MM.1S (cell line): ENCODE measurements at places on chromosomes 7 and 10.

- DNase-seq = peak; percentile 64
Observed at GRCh38 chr10:75211007-75211691, 553 bp downstream of the VDAC2 start.

GRCh38 chr10:121288864-121289661, 309.2 kb downstream of the FGFR2 start:
- no peak for DNase-seq

- no peak for DNase-seq
Observed at GRCh38 chr7:11829954-11830353, 2.0 kb downstream of the THSD7A start.

GRCh38 chr7:141158561-141158960, 84.7 kb downstream of the TMEM178B start:
- DNase-seq = peak; percentile 71

DNA sequence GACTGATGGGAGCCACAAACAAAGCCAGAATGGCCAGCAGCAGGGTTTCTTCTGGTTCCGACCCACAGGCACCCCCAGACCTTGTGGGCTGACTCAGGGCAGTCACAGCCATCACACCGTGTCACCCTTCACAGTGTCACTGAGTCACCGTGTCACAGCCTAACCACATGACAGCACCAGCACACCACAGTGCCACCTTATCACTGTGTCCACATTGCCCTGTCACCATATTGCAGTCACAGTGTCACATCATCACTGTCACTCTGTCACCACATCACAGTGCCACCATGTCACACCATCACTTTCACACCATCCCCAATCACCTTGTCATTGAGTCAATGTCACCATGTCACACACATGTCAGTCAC, 77.0 kb downstream of the OAT start:
- no peak for DNase-seq

DNA sequence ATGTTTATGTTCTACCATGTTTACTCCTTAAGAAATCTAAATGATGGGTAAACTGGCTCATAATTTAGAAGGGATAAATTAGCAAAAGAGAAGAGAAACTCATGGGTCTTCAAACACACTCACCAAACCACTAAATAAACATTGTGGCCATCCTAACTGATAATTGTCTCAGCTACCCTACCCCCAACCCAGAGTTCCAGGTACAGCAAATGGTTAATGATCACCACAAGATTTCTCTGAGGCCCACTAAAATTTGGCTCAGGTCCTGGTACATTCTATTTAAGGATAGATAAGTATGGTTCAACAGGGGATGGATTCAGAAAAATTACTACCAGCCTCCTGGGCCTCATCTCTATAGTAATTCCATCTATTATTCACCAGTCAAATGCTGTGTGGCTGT, 21.4 kb downstream of the SLC25A13 start:
- no peak for DNase-seq

DNA sequence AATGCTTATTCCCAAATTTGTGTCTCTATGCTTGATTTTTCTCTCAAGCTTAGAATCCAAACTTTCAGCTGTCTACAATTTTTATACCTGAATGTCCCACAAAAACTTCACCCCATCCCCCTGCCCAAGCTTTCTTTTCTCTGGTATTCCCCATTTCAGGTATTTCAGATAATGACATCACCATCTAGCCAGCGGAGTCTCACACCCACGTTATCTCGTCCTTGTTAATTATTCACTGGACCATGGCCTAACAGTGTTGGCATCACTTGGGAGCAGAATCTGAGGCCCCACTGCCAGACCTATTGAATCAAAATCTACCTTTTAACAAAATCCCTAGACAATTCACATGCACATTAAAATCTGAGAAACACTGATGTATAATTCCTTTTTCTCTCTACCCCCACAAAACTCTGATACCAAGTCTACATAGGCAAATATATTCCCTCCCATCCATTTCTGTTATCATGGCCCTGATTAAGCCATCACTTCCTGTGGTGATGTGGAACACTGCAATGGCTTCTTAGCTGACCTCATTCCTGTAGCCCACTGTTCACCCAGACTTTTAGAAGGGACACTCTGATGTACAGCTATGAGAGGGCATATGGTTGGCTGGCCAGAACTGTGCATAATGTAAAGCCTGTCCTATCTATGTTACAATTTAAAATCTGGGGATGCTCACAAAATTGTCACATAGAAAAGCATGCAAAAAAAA, 31.4 kb downstream of the ZNF438 start:
- DNase-seq = no peak

- no peak for DNase-seq
Observed at GRCh38 chr7:33554576-33554975, 350.8 kb upstream of the BMPER start.

DNA sequence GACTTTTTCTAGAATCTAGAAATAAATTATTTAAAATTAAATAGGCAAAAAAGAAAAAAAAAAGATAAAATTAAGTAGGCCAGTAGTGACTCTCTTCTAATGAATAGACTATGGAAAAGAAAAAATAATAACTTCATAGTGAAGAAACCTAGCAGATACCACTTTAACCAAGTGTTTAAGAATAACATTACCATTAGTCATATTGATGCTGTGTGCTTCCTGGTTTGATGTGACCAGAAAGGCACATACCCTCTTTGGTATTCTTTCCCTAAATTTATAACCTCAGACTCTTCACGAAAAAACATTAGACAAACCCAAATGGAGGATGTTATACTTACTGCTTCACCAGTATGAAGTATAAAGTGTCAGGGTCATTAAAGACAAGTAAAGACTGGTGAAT, 42.6 kb downstream of the KIF20B start:
- DNase-seq = no peak

DNA sequence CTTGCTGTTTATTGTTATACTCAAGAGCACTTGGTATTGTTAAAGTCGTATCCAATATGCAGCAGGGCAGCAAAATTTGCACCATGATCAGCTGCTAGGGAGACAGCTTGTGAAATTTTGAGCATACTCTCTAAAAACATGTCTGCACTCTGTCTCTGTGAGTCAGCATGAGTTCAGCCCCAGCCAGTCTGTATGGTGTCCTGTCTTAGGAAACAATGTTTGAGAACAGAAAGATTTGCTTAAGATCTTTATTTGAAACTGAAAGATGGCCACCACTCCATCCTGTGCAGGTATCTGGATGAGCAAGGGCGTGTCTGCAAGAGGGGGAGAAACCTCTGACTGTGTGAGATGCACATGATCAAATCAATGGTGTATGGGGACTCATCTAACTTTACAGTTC, 97.1 kb downstream of the GNAI1 start:
- DNase-seq = peak; percentile 18

DNA sequence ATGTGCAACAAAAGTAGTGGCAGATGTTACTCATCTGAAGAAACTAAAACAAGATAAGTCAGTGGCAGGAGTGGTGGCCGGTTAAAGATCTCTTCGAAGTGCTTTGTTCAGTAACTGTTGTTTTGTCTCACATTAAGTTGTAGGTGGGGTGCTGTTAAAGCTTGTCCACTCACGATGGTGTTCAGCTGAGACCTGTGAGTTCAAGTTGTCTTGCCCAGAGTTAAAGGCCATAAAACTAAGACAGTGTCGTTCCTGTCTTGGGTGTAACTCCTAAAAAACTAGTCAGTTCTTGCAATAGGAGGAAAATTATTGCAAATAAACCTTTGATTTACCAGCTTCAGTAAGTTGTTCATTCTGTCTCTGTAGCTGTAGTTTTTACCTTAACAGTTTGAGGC, 857 bp upstream of the FOXP2 start:
- DNase-seq = no peak

DNA sequence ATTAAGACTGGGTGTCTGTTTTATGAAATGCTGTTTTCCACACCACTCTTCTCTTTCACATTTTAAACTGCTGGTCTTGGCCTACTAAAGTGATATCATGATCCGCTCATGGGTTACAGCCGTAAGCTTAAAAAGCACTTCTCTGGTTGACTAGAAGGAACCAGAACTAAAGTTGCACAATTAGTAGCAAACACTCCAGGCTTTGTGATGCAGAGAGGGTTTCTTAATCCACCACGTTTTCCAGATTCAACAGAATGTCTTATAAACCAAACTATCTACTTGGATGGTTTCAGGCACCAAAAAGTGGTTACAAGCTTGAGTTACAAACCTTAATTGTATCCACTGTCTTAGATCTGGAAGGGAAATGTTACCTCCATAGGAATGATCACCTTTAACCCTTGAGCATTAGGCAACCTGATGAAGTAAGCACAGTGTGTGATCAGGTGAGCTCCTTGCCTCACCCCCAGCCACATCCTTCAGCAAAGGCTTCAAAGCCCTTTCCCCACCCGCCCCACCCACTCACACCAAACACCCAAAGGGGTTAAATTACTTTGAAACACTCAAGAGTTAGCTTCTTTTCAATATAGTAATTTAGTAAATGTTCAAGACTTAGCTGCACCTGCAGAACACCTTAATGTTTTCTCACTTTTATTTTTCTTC, 3.5 kb downstream of the ELMO1 start:
- DNase-seq = no peak

- DNase-seq = no peak
Observed at GRCh38 chr10:5587151-5588079, 62.7 kb downstream of the CALML3 start.

DNA sequence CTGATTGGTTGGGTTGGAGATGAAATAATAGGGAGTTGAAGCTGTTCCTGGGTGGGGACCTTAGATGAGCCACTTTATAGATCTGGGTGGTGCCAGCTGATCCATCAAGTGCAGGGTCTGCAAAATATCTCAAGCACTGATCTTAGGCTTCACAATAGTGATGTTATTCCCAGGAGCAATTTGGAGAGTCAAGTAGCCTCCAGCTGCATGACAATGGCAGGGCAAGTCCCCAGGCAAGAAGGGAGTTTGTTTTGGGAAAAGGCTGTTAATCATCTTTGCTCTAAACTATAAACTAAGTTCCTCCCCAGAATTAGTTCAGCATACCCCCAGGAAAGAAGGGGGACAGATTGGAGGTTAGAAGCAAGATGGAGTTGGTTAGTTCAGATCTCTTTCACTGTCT, 47.7 kb upstream of the WAPL start:
- no peak for DNase-seq

DNA sequence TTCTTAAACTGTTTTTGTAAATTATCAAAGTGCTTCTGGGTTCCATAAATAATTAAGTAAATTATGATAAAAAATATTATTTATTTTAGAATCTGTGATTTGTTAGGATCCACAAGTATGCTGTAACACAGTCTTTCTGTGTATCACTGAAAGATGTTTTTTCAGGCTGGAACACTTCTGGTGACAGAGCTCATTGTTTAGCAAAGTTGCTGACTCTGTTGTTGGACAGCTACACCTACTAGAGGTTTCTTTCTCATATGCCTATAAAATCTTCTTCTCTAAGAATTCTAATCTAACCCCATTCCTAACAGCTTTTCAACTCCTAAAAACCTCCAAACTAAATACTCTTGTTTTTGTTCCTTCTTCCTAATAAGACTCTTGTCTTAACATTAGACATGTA, 176.8 kb downstream of the THSD7A start:
- no peak for DNase-seq

DNA sequence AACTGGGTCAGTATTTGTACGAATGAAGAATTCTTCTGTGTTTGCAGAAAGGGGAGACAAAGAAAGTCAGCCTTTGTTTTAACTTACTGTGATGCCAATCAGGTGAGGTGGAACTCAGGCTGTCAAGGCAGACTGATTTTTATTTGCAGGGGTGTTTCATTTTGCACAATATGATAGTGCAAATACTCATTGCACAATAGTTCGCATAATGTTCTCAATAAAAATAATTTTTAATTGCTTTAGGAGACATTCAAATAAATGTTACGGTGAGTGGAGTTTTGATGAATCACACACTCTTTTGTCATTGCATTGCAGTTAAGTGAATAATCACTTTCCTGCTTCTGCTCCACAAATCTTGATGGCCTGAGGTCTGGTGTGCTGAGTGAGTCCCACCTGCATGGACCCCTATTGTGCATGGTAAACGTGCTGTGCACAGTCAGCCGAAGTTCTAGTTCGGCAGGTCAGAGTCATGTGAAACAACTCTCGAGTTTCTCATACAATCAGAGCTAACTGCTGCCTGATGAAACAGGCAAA, 141.3 kb upstream of the FZD8 start:
- no peak for DNase-seq

- DNase-seq = peak; percentile 82
Observed at GRCh38 chr10:87092861-87093631, 1.6 kb downstream of the GLUD1 start.

GRCh38 chr7:68143345-68143744, 1146.7 kb downstream of the TYW1 start:
- DNase-seq = no peak

DNA sequence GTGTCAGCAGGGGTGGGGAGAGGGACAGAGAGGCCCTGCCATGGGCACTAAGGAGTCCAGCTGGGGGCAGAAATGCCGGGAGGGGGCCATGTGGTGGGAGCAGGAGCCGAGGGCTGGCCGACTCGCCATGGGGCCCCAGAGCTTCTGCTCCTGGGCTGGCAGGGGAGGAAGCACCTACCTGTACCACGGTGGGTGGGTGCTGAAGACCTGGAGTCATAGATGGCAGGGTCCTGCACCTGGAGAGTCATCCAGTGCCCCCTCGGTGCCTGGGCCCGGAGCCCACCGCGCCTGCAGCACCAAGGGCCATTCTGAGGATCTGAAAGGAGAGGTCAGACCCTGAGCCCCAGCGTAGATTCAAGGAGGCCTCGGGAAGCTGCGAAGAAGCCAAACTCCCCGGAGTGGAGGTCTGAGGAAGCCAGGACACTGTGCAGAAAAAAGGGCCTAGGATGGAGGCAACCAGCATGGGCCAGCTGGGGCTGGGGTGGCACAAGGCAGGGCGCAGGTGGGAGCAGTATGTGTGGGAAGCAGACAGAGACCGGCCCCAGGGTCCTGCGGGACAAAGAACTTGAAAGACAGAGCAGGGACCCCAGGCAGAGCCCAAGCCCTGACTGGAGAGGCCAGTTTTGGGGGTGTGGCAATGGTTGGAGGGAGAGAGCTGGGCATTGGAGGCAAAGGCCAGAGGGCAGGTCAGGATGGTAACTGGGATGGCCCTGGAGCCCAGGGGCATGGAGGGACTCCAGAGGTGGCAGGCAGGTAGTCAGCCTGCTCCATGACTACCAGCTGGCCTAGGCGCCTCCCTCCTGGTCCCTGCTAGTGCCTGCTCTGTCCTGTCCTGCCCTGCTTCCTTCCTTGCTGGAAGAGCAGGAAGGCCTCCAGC, 26.7 kb upstream of the SMARCD3 start:
- DNase-seq = no peak

- DNase-seq = no peak
Observed at GRCh38 chr10:120105001-120105400, 212.5 kb downstream of the SEC23IP start.

DNA sequence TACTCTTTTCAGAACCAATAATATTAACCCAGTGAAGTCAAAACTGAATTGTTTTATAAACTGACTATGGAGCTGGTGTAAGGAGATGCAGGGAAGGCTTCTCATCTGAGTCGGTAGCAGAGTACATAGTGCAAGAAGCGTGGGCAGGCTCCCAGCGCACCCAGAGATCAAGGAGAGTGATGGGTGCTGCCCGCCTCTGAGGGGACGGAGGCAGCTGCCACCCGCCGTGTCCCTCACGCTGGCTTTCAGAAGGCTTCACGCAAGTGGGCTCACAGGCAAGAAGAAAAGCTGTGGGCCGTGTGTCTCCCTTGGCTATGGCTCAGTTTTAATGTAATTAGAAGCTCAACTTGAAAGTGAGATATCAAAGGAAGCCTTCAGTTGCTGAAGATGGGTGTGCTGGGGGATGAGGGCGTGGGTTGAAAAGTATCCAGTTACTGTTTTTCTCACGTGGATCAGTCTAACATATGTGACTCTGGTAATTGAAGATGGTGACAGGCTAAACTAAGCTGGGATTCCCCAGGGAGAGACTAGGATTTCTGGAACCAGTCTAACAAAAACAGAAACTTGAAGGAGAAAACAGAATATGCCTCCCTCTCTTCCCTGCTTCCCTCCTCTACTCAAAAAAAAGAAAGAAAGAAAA, 159.9 kb downstream of the MGMT start:
- no peak for DNase-seq

- DNase-seq = no peak
Observed at GRCh38 chr10:72953687-72954086, 919 bp downstream of the PLA2G12B start.
